Upper lobe of left lung (tissue), 6 donors: ENCODE measurements at places on chromosomes 1 and 21.

DNA sequence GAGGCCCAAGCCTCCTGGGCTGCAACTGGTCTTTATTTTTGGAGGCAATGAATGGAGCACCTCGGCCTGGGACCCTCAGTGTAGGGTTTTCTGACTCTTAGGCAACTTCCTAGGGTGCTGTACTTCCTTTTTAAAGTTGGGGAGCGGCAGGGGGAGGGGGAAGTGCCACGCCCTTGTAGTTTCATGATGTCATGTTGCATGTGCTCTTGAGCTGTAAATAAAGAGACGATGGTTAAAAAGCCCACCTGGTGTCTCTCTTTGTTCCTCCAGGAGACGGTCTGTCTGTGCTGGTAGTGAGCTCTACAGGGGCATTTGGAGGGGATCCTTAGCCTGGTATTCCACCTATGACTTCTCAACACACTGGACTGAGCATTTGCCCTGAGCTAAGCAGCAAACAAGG, 10.3 kb upstream of the AGTRAP start:
- DNase-seq = peak; percentile 59

DNA sequence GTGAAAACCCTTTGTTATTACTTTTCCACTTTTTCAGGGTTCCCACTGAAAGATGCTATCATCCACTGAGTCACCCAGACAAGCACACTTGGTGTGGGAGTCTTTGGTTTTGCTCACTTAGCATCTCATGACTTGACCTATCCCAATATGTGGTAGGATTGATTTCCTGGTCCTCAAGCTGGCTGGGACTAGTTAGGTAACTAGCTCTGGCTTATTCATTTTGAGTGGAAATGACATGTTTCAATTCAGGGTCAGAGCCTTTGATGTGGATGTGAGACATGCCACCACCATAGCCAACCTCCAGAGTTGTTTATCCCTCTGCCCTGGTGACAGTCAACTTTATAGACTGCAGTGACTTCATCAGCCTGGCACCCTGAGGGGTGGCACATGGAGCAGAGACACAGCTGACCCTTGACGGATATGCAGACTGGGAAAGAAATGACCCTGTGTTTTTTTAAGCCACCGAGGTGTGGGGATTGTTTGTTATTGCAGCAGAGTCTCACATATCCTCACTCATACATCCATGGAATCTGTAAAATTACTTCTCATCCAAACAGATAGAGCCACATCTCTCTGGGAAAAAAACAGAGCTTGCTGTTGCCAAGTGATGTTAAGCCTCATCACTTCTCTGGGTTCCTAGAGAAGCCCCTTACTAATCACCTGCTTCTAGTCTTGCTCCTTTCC, 699.9 kb downstream of the MATN1 start:
- DNase-seq = no peak

DNA sequence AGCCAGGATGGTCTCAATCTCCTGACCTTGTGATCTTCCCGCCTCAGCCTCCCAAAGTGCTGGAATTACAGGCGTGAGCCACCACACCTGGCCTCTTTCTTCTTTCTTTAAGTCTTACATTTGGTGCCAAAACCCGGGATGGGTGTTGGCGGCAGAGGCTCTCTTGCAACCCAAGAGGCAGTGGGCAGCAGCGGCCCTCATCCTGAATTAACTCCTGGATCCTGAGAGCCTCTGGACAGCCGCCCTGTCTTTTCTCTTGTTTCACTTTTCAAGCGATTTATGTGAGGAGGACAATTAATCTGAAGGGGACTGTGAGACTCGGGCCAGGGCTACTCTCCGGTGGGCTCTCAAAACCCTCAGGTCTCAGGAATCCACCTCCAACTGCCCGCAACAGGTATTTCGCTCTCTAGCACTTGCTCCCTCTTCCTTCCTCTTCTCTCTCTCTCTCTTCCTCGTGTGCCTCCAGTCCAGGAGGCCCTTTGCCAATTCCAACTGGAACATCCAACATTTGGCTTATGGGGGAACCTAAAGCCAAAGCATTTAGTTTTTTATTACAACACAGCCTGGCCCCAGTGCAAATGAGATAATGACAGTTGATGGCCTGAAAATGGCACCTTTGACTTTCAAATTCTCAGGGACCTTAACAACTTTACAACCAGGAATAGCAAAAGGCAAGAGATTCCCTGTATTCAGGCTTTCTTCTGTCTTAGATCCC, 18.1 kb upstream of the SLC2A5 start:
- no peak for DNase-seq

GRCh38 chr1:12618661-12618964, 603 bp upstream of the DHRS3 start:
- DNase-seq = no peak

DNA sequence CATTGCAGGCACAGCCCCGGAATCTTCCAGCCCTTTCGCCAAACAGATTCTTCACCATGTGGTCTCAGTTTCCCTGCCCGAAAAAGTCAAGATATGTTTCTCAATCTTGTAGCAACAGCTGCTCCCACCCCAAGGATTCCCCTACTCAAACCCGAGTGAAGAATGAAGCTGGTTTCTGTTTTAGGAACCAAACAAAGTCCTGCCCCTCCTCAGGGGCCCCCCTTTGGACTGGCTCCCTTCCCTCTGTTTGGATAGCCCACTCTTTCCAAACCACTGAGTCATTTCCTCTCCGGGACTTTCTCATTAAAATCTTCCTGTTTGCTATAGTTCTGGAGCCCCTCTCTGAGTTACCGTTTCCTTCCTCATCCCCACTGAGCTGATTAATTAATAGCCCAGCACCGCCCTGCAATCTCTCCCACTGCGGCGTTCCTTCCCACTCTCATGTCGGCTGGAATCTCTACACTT, 100.9 kb downstream of the TSEN15 start:
- no peak for DNase-seq

DNA sequence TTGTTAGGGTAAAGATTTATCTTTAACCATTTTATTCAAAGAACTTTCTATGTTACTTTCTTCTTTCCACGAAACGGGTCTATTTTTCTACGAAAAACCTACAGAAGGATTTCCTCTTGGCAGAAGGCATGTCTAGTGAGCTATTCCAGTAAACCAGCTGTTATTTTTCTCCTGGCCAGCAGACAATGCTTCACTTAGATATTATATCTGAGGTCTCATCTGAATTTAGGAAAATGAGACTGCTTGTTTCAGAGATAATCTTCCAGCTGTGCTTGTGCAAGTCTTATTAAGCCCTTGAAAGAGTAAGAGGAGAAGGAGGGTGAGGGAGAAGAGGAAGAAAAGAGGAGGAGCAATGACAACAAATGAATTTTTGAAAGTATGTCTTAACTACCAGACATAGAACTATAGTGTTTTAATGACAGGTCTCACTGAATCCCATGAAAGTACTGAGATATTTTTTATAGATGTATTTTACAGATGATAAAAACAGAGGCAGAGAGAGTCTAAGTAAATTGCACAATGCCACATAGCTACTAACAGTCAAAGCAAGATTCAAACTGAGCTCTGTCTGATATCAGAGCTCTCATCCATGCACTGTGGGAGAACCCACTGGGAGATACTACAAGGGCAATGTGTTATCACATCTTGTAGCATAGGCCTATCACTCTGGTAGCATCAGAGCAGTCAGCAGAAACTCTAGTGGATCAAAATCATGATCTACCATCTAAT, 54.6 kb upstream of the SAMSN1 start:
- DNase-seq = no peak

GRCh38 chr1:172951730-172952365, 98.9 kb downstream of the TNFSF18 start:
- DNase-seq = no peak
